ENCODE measurements at places on chromosomes 6 and 20. TPM values are rescaled to one million over a fixed set of nuclear protein-coding genes. Genes with fewer than 3 reads are reported as not detected.

DNA sequence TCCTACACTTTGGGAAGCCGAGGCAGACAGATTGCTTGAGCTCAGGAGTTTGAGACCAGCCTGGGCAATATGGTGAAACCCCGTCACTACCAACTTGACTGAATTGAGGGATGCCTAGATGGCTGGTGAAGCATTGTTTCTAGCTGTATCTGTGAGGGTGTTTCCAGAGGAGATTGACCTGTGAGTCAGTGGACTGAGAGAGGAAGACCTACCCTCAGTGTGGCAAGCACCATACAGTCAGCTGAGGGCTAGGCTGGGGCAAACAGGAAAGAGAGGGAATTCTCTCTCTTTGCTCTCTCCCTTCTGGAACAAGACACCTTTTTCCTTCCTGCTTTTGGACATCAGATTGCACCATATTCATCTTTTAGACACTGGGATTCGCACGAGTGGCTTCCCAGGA, 3.7 kb upstream of the ZUP1 start:
- no peak for DNase-seq

- DNase-seq: no peak
Observed at GRCh38 chr6:116938305-116938704, 61.3 kb downstream of the RFX6 start.

DNA sequence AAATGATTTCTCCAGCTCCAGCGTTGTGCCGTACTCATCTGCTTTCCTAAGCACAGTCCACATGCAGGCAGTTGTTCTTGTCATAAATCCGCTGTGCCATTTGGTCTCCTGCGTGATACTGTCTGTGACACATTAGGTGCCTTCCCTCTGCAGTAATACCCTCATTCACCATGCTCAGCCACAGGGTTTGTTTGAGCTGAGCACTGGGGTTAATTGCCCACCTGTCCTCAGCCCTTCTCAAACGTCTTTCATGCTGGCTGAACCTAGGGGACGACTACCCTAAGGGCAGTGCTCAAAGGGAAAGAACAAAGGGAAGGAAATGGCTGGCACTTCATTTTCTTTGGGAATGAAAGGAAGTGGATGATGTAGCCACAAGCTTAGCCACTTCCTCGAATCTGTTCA, 64.2 kb upstream of the MYLIP start:
- DNase-seq: no peak

GRCh38 chr6:168088161-168089053, 9.4 kb upstream of the FRMD1 start:
- no peak for DNase-seq

The SIRPD gene
- not detected for total RNA-seq

The TRAM2 gene
- 9.0 TPM for total RNA-seq

- DNase-seq: no peak
Observed at GRCh38 chr20:41782730-41783406, 164.7 kb upstream of the CHD6 start.

DNA sequence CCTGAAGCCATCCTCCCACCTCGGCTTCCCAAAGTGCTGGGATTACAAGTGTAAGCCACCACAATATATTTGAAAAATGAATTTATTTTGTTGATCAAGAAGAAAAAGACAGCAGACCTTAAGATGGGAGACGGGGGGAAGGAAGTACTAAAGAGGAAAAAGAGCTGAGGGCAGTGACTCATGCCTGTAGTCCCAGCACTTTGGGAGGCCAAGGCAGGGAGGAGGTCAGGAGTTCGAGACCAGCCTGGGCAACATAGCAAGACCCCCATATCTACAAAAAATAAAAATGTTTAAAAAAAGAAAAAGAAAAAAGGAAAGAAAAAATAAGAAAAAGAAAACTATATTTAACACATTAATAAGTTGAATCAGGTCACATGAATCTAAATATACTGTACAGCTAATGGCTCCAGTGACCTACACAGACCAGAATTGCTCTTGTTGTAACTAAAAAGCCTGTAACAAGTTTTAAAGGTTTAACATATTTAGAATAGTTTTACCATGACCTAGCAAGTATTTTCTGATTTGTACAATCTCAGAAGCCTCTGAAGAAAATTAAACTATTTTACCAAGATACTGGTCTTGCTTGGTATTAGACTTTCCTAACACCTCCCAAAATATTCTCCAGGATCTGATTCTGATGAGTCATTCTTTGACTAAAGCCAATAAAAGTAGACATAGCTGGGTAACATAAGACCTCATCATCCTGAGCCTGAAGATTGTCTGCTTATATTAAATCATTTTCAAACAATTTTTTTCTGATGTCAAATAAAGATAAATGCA, 4.3 kb upstream of the AKIRIN2 start:
- DNase-seq: no peak

The GLP1R gene
- not detected for total RNA-seq

The TRAPPC3L gene
- total RNA-seq: not detected

GRCh38 chr6:111485342-111485741, 2.3 kb upstream of the REV3L start:
- DNase-seq: no peak

- no peak for DNase-seq
Observed at GRCh38 chr20:15949391-15949790, 623.9 kb downstream of the KIF16B start.

DNA sequence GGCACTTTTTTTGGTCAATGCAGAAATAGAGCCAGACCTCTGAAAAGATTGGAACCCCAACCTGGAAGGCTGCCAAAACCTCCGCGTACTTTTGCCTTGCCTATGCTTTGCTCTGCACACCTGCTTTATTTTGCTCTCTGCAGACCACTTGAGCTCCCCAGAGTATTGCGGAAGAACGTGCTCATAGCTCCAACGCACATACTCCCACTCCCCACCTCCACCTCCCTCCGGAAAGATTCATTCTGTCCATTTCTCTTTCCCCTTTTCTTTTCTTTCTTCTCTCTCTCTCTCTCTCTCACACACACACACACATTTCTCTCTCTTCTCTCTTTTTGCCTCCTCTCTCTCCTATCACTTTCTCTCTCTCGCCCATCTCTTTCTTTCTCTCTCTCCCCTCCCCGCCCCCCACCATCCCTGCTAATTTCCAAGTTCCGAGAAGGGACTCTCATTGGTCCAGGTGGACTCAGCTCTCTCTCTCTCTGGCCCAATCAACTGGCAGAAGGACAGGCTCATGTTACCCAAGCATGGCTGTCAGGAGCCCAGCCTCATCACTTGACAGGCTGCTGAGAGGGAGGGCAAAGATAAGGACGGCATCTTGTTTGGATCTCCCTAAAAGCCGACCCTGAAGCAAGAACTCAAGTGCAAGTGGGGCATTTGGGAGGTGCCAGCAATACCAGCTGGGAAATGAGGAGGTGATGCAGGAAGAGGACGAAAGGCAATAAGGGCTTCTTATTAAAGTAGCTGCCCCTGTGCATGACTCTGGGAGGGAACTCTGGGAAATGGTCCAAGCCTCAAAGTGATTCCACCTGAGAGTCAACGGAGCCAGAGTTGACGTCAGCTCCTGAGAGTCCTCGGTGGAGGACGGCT, 246.1 kb downstream of the LY86 start:
- DNase-seq: no peak

DNA sequence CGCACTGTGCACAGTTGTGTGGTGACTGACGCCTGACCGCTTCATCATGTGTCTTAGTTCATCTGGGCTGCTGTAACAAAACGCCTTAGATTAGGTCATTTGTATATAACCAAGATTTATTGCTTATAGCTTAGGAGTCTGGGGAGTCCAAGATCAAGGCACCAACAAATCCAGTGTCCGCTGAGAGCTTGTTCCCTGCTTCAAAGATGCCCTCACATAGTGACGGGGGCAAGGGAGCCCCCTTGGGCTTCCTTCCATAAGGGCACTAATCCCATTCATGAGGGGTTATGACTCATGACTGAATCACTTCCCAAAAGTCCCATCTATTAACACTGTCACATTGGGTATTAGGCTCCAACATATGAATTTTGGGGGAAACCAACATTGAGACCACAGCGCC, 34.6 kb downstream of the CYP24A1 start:
- DNase-seq: no peak

- DNase-seq: no peak
Observed at GRCh38 chr6:18962361-18962905, 575.3 kb downstream of the RNF144B start.

The MDFI gene
- total RNA-seq: not detected

DNA sequence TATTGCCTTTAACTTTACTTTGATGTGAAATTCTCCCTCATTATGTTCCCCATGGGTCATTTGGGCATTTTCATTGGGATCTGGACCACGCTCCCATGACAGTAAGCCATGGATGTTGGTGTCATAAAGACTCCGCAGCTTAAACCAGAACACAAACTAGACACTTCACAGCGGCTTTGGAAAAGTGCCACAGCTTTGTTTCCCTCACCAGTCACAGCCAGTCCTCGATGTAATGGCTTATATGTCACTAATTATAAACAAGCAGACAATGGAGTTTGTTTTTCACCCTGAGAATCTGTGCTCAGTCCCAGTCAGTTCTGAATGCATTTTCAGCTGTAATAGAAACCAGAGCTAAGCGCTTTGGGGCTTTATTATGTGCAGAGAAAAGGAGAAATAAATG, 23.2 kb upstream of the DAAM2 start:
- no peak for DNase-seq

The TFB1M gene
- 24.1 TPM for total RNA-seq

The RIPOR3 gene
- not detected for total RNA-seq

The HCRTR2 gene
- total RNA-seq: not detected

The ADGRF4 gene
- not detected for total RNA-seq

DNA sequence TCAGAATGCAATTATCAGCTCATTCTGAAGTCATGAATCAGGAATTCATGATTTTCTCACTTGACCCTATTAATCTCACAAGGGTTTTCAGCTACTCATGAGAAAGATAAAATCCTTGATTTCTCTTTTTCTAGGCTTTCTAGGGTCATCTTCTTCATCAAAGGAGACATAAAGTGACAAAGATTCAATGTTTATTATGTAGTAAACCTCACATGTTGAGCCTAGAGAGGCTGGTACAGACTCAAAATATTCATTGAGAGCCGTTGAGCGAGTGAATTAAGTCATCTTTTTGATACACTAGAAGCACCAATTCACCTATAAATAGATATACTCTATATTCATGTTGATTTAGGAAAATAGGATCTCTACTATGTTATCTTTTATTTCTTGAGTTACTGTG, 104.8 kb upstream of the TRAF3IP2 start:
- no peak for DNase-seq

Measured in natural killer cell treated with Interleukin-12 subunit alpha and Interleukin-12 subunit beta and Interleukin-15 and Interleukin-18, amount 100 ng/mL, for 72 hours (primary cell).